ENCODE measurements at places on chromosomes 1 and 21. TPM values are rescaled to one million over a fixed set of nuclear protein-coding genes. Genes with fewer than 3 reads are reported as not detected.

- no peak for DNase-seq
Measured at GRCh38 chr1:160800142-160800541, 4.2 kb downstream of the LY9 start.

DNA sequence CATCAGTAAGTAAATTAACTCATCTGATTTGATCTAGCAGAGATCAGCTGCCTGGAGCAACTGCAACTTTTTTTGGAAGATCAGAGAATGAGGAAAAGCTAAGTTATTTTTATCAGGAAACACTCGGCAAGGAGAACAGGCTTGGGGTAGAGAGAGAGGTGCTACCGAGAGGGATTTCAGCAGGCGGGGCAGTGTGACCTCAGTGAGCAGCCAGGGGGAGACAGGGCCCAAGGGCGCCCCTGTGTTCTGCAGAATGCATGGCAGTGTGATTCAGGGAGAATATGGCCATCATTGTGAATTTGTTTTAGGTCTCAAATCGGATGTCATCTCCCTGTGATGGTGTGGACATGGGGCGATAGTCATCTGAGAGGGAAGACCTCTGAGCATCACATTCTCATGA is 484.1 kb upstream of the VAMP3 start:
- DNase-seq: no peak

DNA sequence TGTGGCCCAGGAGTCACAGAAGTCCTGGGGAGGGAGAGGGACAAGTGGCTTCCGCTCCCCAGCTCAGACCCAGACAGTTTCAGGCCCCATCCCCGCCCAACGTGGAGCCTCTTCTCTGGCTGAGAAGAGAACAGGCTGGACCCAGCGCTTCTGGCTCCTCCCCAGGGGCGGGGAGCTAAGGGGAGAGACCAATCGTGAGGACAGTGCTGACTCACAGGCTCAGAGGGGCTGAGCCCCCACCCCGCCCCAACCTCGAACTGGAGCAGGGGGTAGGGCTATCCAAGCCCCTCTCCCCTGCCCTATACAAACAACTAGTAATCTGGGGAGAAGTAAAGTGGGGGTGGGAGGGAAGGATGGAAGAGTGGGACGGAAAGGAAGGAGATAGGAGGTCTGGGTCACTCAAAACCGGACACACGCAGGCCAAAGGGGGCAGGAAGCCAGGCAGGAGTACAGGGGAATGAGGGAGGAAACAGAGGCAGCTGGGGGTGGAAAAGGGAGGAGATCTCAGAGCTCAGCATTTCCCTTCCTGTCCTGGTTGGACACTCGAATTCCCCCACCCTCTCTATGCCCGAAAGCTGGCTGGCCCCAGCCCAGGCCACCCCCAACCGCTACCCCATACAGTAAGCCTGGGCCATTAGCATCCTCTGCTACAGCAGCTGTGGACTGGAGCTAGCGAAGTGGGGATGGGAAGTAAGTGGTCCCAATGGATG is at the start of gene SHC1:
Gene SHC1 (minus strand): TSS at position 117 of the 710 bp plus-strand sequence. CDS start 221 bp downstream, outside the sequence.
- peak; percentile 98 for DNase-seq

The MMEL1 gene
- not detected for total RNA-seq

DNA sequence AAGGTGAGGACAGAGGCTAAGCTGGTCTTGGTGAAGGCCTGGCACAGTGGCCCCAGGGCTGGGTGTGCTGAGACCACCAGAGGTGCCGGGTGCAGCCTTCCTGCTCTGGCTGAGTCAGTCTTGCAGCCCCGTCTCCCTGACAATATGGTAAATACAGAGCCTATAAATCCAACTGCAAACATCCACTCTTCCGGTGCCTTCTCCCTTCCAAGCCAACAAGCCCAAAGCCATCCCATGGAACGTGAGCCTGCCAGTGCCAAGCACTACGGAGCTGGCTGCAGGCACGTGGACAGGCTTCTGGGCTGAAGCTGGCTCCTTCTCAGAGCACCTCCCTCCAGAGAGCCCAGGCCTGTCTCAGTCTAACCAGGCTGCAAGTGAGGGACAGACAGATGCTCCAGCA is 70.0 kb downstream of the TRABD2B start:
- DNase-seq: peak; percentile 72

GRCh38 chr1:166870584-166870983 is 5.5 kb downstream of the TADA1 start:
- no peak for DNase-seq

The GSTM1 gene
- total RNA-seq: 5.4 TPM

- peak; percentile 37 for DNase-seq
Measured at GRCh38 chr1:170010443-170010842, 64.1 kb downstream of the KIFAP3 start.

DNA sequence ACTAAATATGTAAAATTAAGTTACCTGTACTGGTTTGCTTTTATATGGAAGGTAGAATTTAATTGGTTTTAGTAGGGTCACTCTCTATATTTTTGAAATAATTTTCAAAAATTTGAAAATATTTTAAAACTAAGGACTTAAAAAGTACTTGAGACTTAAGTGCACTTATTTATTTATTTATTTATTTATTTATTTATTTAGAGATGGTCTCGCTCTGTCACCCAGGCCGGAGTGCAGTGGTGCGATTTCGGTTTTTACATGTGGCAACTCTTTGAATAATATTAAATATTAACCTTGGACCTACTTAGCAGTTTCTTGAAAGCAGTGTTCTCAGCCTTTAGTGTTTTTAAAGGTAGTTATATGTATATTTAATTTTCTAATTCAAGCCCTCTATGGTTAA is 36.4 kb downstream of the TMED5 start:
- no peak for DNase-seq

- no peak for DNase-seq
Measured at GRCh38 chr1:1313500-1314236, 5.3 kb downstream of the PUSL1 start.

DNA sequence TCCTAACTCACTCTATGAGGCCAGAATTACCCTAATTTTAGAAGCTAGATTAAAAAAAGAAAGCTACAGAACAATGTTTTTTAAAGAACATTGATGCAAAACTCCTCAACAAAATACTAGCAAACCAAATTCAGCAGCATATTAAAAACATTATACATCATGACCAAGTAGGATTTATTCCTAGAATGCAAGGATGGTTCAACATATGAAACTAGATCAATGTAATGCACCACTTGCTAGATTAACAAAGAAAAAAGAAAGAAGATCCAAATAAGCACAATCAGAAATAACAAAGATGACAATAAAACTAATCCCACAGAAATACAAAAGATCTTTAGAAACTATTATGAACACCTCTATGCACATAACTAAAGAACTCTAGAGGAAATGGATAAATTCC is 13.3 kb upstream of the PPT1 start:
- DNase-seq: no peak

All from Daoy (cell line).